ENCODE measurements at places on chromosomes 3 and 15.

- no peak for DNase-seq
Measured at GRCh38 chr3:115160295-115160694, 13.2 kb upstream of the ZBTB20 start.

GRCh38 chr3:165669967-165670366 is 167.3 kb downstream of the BCHE start:
- no peak for DNase-seq

DNA sequence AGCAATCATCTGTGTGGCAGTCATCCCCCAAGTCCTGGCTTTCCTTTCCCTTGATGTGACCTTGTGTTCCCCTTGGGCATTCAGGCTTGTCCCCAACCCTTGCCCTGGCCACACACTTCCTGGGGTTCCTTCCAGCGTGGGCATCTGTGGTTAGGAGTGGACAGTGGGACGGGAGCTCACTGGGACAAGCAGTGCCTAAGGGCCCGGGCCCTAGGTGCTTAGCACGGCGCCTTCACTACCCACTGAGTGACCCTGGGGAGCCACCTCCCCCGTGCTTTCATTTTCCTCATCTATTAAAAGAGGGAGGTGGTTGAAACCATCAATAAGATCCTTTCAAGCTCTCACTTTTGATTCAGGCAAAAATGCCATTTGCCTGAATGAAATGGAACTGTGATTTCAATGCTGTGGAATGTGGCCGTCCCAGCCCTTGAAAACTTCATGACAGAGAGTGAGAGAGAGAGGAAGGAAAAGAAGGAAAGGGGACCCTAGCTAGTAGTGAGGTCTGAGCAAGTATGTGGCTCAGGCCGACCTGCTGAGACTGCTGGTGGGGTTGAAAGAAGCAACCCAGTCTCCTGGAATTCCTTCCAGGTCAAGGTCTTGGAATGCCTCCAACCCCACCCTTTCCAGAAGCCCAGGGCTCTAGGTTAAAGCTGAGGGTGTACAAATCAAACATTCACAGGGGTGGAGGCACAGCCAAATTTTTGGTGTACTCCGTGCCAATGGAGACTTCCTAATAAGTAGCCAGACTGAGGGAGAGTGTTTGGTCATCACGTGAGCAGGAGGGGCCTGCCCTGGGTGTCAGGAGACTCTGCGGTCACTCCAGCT is 302.9 kb downstream of the TLE3 start:
- DNase-seq: no peak

DNA sequence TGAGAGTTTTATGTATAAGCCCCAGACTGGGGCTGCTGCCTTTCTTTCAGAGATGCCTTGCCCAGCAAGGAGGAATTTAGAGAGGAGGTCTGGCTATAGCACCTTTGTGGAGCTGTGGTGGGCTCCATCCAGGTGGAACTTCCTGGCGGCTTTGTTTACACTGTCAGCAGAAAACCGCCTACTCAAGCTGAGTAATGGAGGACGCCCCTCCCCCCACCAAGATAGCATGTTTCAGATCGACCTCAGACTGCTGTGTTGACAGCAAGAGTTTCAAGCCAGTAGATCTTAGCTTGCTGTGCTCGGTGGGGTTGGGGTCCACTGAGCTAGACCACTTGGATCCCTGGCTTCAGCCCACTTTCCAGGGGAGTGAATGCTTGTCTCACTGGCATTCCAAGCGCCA is 155.6 kb downstream of the STXBP5L start:
- no peak for DNase-seq

GRCh38 chr3:184239708-184240107 is 9.1 kb downstream of the ALG3 start:
- no peak for DNase-seq

DNA sequence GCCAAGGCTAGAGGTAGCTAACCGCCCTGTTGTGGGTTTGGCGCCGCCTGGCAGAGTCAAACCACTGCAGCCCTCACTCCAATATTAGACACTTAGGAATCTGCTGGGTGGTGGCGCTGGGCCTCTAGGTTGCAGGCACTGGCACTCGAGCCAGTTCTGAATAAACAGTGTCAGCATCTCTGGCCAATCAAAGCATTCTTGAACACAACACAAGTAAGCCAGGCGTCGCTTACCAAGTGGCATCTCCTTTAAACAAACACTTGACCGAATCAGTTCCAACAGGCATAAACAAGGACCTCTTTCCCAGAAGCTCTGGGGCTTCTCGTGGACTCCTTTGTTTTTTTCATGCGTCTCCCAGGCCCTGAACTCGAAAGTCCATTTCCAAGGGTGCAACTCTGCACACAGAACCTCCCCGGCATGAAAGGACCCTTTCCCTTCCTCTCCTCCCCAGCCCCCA is 82.3 kb downstream of the LRIG1 start:
- DNase-seq: no peak

DNA sequence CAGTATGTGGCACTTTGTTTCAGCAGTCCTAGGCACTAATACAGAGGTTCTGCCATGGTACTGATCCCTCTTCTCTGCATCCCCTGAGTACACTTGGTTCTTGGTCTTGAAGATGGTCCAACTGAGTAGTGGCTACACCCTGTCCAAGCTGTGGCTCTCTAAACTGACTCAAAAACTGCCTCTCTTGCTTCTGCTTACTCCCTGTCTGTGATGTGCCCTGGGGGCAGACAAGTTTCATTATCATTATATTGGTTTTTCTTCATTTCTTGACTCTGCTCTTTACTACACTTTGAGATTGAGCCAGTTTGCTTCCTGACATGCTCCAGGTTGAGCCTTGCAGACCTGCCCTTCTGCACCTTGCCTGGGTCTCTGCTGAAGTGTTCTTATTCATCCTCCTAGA is 18.9 kb upstream of the ST3GAL6 start:
- no peak for DNase-seq

Measured in activated CD8-positive, alpha-beta memory T cell treated with anti-CD3 and anti-CD28 coated beads for 4 hours (primary cell).